HFF-Myc (cell line): ENCODE measurements at places on chromosomes 1 and 21.

DNA sequence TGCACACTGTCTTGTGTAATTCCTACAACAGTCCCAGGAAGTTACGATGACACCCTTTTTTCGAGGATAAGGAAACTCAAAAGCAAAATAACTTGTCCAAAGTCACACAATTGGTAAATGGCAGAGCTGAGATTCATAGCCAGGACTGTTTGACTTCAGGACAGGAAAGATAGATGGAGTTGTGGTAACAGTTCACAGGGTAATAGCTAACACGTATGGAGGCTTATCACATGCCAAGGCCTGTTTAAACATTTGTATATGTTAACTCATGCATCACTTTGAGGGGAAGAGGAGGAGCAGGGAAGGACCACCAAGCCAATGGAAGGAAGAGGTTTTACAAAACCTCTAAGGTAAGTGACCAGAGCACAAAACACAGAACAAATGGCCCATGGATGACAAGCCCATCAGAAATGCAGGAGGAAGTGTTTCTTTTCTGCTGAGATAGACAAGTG lies 2.8 kb downstream of the DHCR24 start:
- no peak for DNase-seq

GRCh38 chr1:110250749-110251148 lies 40.6 kb downstream of the KCNC4 start:
- DNase-seq: no peak

GRCh38 chr1:186659890-186660341 lies 20.3 kb downstream of the PTGS2 start:
- DNase-seq: no peak

- no peak for DNase-seq
Observed at GRCh38 chr1:117017062-117017461, 15.5 kb downstream of the CD101 start.

- DNase-seq: no peak
Observed at GRCh38 chr1:172944931-172945330, 105.8 kb downstream of the TNFSF18 start.

DNA sequence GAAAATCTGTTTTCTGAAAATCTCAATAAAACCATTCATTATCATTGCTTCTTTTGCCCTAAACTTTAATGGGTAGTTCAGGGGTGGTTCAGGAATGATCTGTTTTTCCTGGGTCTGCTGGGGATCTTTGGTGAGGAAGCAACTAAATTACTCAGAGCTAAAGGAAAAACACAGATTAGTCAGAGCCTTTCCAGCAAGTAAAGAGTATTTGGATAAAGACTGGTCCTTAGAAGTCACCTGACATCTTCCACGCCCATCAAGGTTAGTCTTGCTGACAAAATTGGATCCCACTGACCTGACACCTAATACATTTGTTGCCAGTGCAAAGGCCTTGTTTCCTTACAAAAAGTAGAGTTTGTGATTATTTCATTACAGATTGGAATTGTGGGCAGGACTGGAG lies 24.2 kb downstream of the HSPA13 start:
- no peak for DNase-seq

DNA sequence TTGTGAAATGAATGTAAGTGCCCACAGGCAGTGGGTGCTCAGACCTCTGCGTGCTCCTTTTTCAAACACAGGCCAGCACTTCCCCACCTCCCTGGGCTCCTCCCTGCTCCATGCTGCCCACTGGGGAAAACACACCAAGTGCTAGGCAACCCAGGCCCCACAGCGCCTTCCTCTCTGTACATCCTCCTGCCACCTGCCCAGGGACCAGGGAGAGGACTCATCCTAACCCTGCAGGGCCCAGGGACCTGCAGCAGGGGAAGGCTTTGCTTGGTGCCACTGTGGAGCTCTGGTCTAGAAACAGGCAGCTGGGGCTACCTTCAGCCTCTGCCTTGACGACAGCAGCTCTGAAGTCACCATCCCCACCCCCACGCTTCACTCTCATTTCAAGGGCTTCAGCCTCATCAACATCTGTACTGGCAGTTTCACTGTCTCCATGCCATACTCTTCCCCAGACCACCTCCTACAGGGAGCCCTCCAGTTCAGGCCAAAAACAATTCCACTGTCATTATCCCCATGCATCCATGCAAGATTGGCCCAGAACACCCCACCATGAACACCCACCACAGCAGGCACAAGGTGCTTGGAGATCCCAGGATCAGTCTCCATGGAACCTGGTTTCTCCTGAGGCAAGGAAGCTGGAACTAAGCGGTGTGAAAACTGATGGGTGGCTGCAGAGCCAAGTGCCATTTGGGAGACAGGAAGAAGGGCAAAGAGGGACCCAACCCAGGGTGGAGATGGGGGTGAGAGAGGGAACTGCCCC lies 1.1 kb downstream of the IGSF8 start:
- DNase-seq: no peak

GRCh38 chr1:10679496-10680220 lies 116.8 kb downstream of the CASZ1 start:
- DNase-seq: peak; percentile 16

- DNase-seq: no peak
Observed at GRCh38 chr1:62732331-62732730, 44.1 kb upstream of the DOCK7 start.

DNA sequence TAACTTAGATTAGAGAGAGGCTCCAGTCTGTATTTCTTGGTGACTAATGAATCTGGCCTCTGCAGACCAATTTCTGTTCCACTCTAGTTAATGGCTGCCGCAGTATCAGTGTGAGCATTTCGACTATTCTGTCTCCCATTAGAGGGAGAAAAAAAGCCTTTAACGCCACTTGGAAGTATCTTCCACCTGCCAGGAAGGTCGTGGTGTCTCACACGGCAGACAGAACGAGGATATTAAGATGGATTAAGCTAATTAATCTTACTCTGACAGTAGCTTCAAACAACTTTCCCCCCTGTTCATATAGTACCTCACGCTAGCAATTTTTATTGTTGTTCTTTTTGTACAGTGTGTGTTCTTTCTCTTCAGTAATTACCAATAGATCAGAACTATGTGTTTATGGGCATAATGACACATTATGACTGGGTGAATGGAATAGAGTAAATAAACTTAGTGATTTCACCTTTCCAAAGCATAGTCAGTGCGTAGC lies 153.8 kb downstream of the ADGRL2 start:
- no peak for DNase-seq

GRCh38 chr1:179814546-179814838 lies 63.1 kb downstream of the TOR1AIP2 start:
- DNase-seq: no peak

DNA sequence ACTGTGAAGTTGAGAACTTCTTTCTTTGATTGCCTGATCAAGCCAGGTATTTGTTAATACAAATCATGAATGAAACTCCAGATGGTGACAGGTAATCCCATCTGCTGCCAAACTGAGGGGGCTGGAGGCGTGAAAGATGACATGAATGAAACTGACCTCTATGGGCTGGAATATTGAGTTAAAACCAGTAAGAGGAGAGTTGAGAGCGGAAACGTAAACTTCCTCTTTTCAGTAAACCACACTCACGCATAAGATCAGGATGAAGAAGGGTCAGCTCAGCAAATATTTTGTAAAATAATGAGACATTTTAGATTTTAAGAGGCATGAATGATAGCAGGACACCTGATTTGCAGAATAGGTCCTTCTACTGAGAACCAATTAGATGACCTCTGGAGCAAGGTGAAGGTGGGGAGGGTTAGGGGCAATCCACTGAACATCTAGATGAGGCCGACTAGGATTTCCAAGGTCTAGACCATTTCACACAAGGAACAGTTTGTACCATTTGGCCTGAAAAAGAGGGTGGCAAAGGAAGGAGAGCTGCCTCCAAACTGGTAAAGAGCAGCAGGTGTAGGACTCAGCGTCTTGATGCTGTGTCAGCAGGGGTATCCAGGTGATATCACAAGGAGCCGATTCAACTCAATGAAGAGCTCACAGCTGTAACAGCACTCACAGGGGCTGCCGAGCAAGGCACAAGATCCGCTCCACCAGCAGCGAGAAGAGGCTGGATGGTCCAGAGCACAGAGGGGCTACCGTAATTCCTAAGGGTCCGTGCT lies 132.6 kb downstream of the NTPCR start:
- no peak for DNase-seq
